ENCODE measurements at places on chromosomes 11 and 22.
A peak's percentile ranks its signal among the peaks of the same experiment; 100 is the strongest.

- DNase-seq, result no peak
Observed at GRCh38 chr11:67351275-67352005, 1.9 kb downstream of the POLD4 start.

DNA sequence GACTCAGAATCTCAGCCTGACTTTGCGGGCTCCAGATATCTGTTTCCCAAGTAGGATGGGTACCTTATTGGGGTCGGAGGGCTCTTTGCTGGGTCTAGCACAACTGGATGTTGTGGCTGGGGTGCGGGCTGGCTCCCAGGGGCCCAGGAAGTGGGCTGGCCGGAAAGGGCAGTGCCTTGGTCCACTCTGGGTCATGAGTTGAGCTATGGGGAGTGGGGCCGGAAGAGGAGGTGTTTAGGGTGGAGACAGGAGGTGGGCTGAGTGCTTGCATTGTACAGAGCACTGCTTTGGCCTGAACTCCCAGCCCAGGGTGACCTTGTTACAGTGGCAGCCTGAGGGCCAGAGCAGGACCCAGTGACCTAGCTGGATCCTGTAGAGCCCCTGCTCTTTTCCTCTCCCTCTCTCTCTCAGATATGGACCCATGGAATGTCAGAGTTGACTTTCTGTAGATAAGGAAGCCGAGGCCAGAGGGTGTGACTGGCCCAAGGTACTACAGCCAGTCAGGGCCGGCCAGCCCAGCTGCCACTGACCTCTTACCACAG is 13.2 kb downstream of the PHLDB1 start:
- no peak for DNase-seq

DNA sequence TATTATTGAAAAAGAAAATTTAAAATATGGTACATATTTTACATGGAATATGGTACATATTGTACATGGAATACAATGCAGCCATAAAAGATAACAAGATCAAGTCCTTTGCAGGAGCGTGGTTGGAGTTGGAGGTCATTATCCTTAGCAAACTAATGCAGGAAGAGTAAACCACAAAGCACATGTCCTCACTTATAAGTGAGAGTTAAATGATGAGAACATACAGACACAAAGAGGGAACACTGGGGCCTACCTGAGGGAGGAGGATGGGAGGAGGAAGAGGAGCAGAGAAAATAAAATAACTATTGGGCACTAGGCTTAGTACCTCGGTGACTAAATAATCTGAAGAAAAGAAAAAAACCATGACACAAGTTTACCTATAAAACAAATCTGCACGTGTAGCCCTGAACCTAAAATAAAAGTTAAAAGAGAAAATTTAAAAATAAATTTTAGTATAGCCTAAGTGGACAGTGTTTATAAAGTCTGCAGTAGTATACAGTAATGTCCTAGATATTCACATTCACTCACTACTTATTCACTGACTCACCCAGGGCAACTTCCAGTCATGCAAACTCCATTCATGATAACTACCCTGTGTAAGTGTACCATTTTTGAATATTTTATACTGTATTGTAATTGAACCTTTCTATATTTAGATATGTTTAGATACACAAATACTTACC is 204.4 kb downstream of the FAM76B start:
- no peak for DNase-seq

GRCh38 chr11:130386056-130386455 is 42.4 kb downstream of the ADAMTS8 start:
- DNase-seq, result no peak

DNA sequence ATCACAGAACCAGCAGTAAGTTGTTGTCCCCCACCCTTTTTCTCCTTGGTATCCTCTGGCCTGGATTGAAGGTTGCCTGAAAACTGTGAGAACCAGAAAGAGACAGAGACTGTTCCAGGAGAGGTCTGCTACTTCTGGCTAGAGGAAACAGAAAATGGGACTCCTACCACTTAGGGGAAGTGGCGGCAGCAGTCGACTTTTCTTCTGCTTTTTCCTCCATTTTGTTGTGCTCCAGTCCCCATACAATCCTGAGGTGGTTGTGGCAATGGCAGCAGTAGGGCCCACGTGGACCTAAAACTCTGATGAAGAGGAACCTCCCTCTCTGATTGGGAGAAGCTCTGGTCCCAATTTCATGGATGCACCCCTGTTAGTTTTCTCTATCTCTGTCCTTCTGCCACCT is 76.0 kb upstream of the SORL1 start:
- no peak for DNase-seq

DNA sequence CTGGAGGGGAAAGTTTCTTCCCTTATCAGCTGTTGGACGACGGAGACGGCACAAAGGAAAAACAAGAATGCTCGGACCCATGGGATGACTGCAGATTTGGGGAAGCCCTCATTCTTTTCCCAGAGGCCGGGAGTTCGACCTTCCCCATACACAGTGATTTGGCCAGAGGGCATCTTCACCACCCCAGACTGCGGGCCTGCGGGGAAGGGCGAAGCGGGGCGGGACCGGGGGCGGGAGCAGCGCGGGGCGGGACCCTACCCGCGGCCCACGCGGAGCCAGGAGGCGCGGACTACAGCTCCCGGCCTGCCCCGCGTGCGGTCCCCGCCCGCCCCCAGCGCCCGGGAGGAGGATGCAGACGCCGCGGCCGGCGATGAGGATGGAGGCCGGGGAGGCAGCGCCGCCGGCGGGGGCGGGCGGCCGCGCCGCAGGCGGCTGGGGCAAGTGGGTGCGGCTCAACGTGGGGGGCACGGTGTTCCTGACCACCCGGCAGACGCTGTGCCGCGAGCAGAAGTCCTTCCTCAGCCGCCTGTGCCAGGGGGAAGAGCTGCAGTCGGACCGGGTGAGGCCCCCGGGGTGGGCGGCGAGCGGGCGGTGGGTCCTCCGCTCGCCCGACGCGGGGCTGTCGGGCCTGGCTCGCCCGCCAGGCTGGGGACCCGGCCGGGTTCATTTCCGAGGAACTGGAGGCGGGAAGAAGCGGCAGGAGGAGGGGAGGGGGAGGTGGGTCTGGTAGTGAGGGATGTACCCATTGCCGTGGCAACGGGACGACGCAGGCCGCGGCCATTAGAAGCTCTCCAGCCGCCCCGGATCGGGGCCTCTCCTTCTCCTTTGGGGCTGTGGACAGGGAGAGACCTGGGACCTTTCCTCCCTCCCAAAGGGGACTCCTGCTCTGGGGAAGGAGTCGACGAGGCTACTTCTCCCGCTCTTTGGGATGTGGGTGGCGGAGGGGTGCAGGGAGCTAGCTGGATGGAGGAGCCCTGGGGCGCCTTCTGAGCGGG is at the start of gene KCTD17:
Gene KCTD17 (plus strand): TSS at position 352 of the 995 bp plus-strand sequence. CDS start 19 bp downstream, at position 371.
- DNase-seq, result peak; percentile 10

DNA sequence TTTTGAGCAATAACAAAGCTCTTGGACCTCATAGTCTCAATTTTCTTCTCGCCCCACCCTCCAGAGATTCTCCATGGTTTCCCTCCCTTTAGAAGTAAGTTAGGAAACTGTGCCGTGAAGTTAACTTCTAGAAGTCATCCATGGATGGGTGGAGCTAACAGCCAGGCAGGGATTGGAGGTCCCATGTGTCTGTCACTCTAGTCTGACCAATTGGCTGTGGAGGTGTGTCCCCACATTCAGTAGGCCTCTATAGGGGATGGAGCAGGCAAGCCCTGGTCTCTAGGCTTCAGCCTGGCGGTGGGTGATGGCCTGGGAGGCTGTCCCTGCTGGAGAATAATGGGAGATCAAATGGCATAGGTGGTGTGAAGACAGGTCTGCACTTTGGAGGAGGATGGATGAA is 50.7 kb downstream of the TP53I11 start:
- peak; percentile 37 for DNase-seq

DNA sequence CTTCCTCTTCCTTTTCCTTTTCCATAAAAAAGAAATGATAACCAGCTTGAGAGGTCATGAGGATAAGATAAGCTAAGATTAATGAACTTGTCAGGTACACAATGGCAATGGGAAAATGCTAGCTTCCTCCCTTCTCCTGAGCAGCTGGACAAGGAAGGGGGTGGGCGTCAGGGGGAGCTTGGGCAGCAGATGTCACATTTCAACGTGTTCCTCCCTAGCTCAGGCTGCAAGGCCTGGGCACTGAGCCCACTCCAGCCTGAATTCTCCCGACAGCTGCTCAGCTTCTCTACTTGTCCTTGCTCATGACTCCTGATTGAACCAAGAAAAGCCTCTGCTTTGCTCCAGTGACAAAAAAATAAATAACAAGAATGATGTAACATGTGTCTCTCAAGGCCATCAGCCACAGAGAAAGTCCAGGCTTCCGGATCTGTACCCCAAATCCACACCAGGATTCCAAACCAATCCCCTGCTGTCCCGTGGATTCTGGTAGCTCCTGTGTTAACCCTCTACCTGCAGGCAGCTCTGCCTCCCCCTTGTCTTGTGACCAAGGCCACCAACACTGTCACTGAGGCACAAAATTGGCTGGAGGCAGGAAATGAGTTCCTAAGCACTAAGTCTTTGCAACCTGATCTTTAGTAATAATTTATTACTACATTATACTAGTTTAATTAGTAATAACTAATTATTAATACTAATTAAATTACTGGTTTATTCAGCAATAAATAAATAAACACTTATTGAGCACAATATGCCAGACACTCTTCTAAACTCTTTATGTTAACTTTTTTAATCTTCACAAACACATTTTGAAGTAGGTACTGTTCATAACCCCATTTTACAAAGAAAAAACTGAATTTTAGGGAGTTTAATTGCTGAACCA is 146.5 kb downstream of the CCDC34 start:
- no peak for DNase-seq

GRCh38 chr22:50562523-50563412 is at the start of gene SYCE3:
Gene SYCE3, minus strand, starts transcription at chr22:50562919. Its CDS starts 6,514 bp downstream, at chr22:50556405.
- DNase-seq, result peak; percentile 17

GRCh38 chr22:43636086-43636485 is 176.0 kb downstream of the EFCAB6 start:
- no peak for DNase-seq
